ENCODE measurements at places on chromosomes 2 and 18.

GRCh38 chr2:143422681-143423080, 293.5 kb downstream of the ARHGAP15 start:
- DNase-seq = no peak

DNA sequence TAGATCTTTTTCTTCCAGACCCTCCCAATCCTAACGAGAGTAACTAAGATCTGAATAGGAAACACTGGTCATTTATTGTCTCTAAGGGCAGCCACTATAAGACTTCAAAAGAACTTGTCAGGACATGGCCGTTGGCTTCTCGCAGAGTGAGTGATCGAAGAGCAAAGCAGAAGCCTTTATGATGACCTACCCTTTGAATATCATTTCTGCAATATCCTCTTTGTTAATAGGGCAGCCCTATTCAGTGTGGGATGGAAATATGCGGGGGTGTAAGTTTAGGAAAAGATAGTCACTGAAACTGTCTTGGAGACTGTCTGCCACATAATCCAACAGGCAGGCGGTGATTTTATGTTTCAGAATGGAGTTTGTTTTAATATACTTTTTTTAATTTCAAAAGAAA, 70.9 kb downstream of the FBXO36 start:
- DNase-seq = no peak

DNA sequence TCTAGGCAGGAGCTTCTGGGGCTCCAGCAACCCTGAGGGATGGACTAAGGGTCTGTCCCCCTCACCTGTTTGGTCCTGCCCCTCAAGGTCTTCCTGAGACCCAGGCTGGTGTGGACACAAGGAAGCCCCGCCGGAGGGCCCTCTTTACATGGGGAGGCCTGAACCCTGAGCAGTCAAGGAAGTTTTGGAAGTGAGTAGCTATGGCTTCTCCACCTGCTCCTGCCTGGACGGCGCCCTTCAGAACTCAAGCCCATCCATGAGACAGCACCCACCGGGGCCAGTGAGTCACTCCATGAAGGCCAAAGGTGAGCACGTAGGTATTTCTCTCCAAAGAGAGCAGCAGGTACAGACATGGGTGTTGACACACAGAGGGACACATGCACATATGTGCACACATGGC, 98.2 kb upstream of the CTDP1 start:
- no peak for DNase-seq

GRCh38 chr2:148999451-148999921, 39.0 kb upstream of the LYPD6B start:
- no peak for DNase-seq

DNA sequence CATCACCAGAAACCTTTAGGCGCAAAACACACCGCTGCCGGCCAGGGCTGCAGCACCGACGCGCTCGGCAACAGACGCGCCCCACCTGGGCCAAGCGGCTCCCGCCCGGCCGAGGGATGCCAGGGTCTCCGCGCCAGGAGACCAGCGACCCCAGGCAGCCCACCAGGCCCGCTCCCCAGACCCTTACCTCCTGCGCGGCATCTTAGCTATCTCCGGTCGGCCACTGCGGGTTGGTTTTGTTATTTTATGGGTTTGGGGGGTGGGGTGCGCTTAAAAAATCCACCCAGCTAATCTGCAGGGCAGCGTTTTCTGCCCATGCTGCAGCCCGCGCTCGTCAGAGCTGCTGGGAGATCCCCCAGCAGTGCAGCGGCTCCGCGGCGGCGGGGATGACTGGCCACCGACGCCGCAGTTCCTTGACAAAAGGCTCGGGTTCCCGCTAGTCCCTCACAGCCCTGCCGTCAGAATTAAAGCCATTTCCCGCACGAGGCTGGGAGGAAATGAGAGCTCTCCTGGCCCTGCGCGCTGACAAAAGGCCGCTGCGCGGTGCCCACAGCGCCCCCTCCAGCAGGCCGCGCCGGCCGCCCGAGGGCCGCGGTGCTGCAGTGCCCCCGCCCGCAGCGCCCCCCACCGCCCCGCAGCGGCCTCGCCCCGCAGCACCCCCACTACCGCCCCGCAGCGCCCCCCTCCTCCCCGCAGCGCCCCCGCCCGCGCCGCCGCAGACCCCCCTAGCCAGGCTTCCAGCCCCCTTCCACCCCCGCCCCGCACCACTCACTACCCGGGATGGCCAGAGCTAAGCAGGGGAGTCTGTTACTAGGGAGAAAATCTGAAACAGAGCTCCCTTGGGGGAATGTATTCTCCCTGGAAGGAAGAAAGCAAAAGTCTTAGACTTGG, at the start of gene ADD2:
Gene ADD2 (minus strand): TSS at position 502 of the 891 bp plus-strand sequence. CDS start 61,792 bp downstream, outside the sequence.
- no peak for DNase-seq

DNA sequence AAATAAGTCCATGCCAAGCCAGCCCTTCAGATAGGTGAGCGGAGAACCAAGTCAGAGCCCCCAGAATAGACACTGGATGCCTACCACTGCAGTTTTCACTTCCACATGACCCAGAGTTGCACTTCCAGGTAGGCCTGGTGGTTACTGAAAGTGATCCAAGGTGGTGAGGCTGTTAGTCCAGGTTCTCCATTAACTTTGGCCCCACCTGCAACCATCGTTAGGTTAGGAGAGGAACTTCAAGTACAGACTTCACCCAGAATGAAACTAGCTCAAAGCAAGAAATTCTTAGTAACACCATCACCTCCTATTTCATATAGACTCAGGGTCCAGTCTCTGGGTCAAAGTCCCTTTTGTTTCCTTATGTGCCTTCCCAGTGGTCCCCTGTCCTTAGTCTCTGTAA, 293.1 kb upstream of the ID2 start:
- no peak for DNase-seq

GRCh38 chr2:218145124-218145523, 19.3 kb downstream of the CXCR2 start:
- DNase-seq = no peak

GRCh38 chr18:46222710-46223360, 118.7 kb downstream of the HAUS1 start:
- DNase-seq = no peak

- DNase-seq = no peak
Observed at GRCh38 chr2:112893752-112894151, 17.2 kb upstream of the IL37 start.

DNA sequence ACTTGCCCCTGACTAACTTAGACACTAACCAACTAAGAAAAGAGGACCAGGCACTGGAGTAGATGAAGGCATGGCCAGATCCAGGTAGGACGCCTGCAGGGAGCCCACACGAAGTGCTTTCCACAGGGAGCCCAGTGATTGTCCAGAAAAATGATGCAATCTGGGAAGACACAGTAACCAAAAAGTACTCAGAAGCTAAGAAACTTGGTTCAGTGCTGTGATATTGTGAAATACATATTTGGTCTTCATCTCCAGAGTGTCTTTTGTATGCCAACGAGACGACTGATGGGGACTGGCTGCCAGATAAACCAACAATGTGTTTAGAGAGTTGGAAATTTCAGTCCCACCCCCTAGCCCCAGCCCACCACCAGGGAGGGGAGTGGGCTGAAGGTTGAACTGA, 135.0 kb downstream of the SP3 start:
- DNase-seq = no peak

DNA sequence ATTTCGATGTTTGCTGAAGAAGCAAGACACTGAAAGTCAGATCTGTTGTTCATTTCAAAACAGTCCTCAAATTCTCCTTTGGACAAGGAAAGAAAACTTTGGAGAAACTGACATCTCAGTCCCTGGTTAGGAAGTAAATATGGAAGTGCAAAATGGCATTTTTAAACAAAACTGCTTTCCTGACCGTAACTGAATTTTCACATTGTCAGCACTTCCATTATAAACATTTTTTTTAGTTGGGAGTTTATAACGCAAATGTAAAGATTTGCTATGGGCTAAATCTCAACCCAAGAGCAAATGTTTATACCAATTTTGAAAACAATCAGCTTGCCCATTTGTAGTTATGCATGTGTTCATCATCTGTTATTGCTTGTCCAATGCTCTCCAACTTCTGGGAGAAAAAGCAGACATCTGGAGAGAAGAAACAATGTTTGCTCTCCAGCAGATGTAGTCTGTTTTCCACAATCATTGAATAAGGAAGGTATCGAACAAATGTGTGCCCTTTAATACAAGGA, 520.1 kb downstream of the ARHGAP15 start:
- no peak for DNase-seq

GRCh38 chr2:43461453-43462073, 134.3 kb downstream of the THADA start:
- no peak for DNase-seq

- no peak for DNase-seq
Observed at GRCh38 chr2:94763318-94763717, 107.9 kb upstream of the TEKT4 start.

GRCh38 chr2:226601881-226602662, 197.5 kb downstream of the IRS1 start:
- no peak for DNase-seq

DNA sequence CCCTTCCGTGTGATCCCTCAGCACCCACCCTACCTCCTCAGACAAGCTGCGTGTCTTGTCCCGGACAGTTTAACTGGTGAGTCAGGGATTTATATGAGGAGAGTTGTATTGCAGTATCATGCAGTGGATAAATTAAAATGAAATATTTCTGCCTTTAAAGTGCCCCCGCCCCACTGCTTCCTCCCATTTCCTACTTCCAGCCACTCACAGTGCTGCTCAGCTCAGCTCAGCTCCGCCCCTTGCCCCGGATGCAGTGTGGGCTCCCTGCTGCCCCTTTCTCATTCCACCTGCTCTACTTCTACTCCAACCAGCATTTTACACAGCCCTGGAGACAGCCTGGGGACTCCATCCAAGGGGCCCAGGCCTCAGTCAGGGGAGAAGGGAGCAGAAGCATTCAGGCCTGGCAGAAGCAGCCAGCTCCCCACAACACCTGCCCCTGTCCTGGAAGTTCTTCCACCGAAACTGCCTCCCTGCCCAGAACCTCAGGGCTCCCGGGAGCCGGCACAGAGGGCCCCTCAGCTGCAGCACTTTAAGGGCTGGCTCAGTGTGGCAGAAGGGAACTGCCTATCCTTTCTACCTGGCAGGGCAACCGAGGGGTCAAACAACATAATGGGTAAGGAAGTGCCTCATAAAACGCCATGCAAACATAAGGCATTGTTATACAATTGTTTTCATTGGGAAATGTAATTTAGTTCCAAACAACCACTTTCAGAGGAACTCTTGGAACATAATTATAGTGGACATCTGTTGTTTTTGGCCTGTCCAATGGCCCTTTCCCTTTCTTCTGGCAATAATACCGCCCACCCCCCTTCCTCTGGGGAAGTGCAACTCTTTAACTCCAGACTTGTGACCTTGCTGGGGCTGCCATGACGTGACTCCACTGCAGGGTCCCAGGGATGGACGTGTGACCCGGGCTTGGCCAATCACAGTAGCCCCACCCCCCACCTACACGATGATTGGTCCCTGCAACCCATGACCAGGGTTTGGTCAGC, 102.3 kb downstream of the LIPG start:
- DNase-seq = no peak

DNA sequence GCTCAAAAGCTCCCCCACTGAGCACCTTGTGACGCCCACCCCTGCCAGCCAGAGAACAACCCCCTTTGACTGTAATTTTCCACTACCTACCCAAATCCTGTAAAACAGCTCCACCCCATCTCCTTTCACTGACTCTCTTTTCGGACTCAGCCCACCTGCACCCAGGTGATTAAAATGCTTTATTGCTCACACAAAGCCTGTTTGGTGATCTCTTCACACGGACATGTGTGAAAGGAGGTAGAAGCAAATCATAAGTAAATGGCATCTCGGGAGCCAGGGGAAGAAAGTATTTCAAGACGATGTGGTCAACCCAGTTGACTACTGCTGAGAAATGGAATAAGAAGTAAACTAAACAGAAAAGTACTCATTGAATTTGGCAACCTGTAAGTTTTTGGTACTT, 11.2 kb upstream of the NCKAP1 start:
- DNase-seq = no peak

GRCh38 chr2:120949027-120949956, 213.6 kb downstream of the GLI2 start:
- no peak for DNase-seq

DNA sequence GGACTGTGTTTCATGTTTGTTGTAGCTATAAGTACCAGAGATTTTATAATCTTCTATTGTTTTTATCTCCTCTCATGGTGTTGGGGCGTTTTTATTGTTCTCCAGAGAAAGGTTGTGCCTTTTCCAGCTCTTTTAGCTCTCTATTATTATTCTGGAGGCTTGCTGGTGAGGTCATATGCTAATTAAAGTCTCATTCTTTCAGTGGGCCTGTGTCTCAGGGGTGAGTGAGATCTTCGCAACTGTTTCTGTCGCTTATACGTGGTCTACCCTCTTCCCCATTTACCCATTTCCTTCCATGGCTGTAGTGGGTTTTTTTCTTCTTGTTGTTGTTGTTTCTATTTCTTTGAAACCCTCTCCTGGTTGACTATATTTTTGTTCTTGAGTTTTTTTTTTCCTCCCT, 584.9 kb downstream of the TMEM182 start:
- DNase-seq = no peak

DNA sequence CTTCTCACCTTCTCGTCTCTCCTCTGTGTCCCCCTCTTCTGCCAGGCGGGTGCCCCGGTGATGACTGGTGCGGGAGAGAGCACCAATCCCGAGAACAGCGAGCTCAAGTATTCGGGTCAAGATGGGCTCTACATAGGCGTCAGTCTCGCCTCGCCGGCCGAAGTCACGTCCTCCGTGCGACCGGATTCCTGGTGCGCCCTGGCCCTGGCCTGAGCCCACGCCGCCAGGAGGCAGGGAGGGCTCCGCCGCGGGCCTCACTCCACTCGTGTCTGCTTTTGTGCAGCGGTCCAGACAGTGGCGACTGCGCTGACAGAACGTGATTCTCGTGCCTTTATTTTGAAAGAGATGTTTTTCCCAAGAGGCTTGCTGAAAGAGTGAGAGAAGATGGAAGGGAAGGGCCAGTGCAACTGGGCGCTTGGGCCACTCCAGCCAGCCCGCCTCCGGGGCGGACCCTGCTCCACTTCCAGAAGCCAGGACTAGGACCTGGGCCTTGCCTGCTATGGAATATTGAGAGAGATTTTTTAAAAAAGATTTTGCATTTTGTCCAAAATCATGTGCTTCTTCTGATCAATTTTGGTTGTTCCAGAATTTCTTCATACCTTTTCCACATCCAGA, 31.3 kb downstream of the GATA6 start:
- DNase-seq = no peak

DNA sequence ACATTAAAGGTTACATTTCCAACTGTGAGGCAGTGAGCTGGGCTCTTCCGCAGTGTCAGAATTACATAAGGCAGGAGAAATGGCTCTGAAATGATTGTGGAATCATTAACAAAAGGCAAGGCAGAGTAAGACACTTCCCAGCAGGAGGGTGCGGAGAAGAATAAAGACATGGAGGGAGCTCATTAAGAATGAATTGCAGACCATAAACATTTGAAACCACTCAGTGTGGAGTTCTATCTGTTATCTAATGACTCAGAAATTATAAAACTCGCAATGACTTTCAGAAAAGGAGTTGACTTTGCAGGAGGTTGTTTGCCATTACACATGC, 77.0 kb downstream of the SMIM21 start:
- peak; percentile 86 for DNase-seq

GRCh38 chr2:47777277-47777937, 5.5 kb upstream of the MSH6 start:
- no peak for DNase-seq

GRCh38 chr2:107380912-107381311, 445.8 kb upstream of the RGPD4 start:
- DNase-seq = no peak

GRCh38 chr2:226495466-226496272, 304.0 kb downstream of the IRS1 start:
- DNase-seq = no peak
